ENCODE measurements at places on chromosomes 2 and 18. TPM values are rescaled to one million over a fixed set of nuclear protein-coding genes. Genes with fewer than 3 reads are reported as not detected.

Gene TMEM169
- 2.6 TPM for total RNA-seq

Gene M1AP
- not detected for total RNA-seq

Gene ALPI
- total RNA-seq: not detected

Gene FZD7
- total RNA-seq: 0.12 TPM

DNA sequence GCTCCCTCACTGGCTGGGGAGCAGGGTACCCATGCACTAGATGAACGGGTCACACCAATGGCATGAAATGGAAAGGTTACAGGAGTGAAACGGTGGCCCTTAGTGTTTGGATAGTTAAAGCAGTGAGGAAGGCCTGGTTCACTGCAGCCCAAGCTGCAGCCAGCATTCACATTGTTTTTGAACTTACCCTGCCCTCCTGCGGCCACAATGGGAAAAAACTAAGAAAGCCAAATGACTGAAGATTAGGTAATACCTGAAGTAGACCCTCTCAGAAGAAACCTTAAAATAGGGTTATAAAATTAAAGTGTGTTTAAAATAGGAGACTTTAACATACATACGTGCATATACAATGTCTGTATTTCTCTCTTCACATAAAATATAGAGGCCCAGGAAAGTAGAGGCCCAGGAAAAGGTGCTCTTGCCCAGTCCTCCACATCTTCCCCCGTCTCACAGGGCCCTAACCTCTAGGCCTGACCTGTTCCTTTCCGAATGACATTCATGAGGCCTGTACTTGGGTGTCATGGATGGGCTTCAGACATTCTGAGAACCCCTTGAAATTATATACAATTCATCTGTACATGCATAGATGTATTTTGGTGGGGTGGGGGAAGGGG lies 33.3 kb downstream of the DOK1 start:
- H3K4me1 ChIP-seq: peaks cover 30% of the 10 kb centered on the region
- no peak overlapping the region for H3K27ac ChIP-seq
- no peak overlapping the region for H3K4me3 ChIP-seq
- H3K27me3 ChIP-seq: peaks cover 28% of the 10 kb centered on the region
- peak; percentile 70 for DNase-seq

- H3K27ac ChIP-seq: no peak overlapping the region
- no peaks in the 10 kb centered on the region for H3K36me3 ChIP-seq
- no peaks in the 10 kb centered on the region for H3K4me1 ChIP-seq
- H3K27me3 ChIP-seq: no peaks in the 10 kb centered on the region
Measured at GRCh38 chr18:11834772-11835171, 16.4 kb upstream of the CHMP1B start.

DNA sequence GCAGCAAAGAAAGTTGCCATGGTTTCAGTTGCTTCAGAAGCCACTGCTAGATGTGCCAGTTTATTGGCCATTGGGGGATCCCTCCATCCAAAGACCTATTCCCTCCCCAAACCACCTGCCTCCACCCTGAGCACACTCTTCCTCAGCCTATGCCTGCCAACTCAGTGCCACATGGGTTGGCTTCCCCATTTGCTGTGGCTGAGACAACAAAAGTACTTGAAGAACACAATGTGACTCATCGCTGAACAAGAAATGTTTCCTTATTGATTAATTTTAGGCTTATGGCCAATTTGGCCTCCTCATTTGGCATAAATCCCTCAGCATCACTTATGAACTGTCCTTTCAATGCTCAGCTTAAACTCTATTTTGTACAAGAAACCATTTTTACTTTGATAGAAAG lies 215.9 kb downstream of the TMEM247 start:
- H3K27me3 ChIP-seq: peaks cover 7% of the 10 kb centered on the region

- no peaks in the 10 kb centered on the region for H3K4me1 ChIP-seq
- no peaks in the 10 kb centered on the region for H3K27me3 ChIP-seq
- H3K27ac ChIP-seq: no peak overlapping the region
- H3K4me3 ChIP-seq: no peak overlapping the region
- DNase-seq: no peak
Measured at GRCh38 chr18:13934058-13934457, 18.7 kb upstream of the MC2R start.

- H3K4me3 ChIP-seq: peak overlapping the region; percentile 85
- no peak for DNase-seq
- H3K4me1 ChIP-seq: peaks cover 18% of the 10 kb centered on the region
- no peaks in the 10 kb centered on the region for H3K27me3 ChIP-seq
- peaks cover 26% of the 10 kb centered on the region for H3K36me3 ChIP-seq
Measured at GRCh38 chr2:95206096-95206495, 1.2 kb upstream of the ZNF892 start.

DNA sequence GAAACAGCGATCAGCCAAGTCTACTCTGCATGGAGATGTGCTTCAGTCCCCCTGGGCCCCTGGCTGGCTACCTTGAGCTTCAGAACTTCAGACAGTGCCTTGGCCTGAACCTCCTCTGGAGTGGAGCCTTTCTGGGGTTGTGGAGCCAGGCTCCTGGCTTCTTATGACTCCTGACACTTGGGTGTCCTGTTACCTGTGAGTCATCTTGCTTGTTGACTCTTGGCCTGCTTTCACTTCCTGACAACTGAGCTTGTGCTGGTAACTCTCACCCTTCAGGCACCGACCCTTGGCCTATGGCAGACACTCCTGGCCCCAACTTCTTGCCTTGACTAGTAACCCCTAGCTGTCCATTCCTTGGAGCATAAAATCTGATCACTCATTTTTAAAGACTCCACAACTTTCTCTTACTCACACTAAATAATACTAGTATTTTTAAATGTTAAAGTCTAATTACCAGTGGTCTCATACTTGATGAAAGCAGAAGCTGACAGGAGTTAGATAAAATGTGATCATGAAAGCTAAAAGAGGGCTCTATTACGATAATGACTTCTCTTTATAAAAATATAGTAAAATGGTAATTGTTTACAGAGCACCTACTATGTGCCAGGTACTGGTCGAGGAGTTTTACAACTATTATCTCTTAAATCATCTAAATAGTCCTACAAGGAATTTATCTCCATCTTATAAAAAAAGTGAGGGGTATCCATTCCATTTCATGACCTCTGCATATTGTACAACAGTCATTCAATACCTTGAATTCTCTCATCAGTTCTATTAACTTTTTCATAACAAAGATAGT lies 46.3 kb upstream of the VIT start:
- H3K36me3 ChIP-seq: no peaks in the 10 kb centered on the region
- DNase-seq: no peak
- no peak overlapping the region for H3K27ac ChIP-seq

- peaks cover 3% of the 10 kb centered on the region for H3K27me3 ChIP-seq
- no peak overlapping the region for H3K4me3 ChIP-seq
- peaks cover 5% of the 10 kb centered on the region for H3K4me1 ChIP-seq
- no peaks in the 10 kb centered on the region for H3K36me3 ChIP-seq
Measured at GRCh38 chr2:195612611-195613495, 44.2 kb upstream of the SLC39A10 start.

- no peak overlapping the region for H3K4me3 ChIP-seq
- no peak for DNase-seq
- H3K4me1 ChIP-seq: no peaks in the 10 kb centered on the region
- no peaks in the 10 kb centered on the region for H3K36me3 ChIP-seq
- H3K27ac ChIP-seq: no peak overlapping the region
Measured at GRCh38 chr18:8562070-8562469, 47.2 kb upstream of the RAB12 start.

DNA sequence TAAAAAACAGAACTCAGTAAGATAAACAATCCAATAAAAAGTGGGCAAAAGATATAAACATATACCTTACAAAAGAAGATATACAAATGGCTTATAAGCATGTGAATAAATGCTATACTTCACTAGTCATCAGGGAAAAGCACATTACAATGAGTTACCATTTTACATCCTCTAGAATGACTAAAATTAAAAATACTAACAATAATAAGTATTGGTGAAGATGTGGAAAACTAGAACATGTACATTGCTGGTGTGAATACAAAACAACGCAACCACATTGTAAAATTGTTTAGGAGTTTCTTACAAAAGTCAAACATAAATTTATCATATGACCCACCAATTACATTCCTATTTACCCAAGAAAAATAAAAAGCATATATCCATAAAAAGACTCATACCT lies 80.1 kb downstream of the SPIRE1 start:
- H3K4me3 ChIP-seq: no peak overlapping the region
- no peaks in the 10 kb centered on the region for H3K4me1 ChIP-seq
- H3K36me3 ChIP-seq: no peaks in the 10 kb centered on the region
- H3K27me3 ChIP-seq: peaks cover 2% of the 10 kb centered on the region
- H3K27ac ChIP-seq: no peak overlapping the region

GRCh38 chr2:41859615-41860514 lies 188.0 kb upstream of the PKDCC start:
- no peak overlapping the region for H3K27ac ChIP-seq
- no peaks in the 10 kb centered on the region for H3K4me1 ChIP-seq
- H3K27me3 ChIP-seq: peaks cover 11% of the 10 kb centered on the region
